Vagina (tissue), 2 donors: ENCODE measurements at places on chromosomes 13 and 19.

DNA sequence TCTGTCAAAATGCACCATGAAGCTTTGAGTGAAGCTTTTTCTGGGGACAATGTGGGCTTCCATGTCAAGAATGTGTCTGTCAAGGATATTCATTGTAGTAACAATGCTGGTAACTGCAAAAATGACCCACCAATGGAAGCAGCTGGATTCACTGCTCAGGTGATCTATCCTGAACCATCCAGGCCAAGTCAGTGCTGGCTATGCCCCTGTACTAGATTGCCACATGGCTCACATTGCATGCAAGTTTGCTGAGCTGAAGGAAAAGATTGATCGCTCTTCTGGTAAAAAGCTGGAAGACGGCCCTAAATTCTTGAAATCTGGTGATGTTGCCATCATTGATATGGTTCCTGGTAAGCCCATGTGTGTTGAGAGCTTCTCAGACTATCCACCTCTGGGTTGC, 12.7 kb downstream of the GPR42 start:
- no peak for DNase-seq

DNA sequence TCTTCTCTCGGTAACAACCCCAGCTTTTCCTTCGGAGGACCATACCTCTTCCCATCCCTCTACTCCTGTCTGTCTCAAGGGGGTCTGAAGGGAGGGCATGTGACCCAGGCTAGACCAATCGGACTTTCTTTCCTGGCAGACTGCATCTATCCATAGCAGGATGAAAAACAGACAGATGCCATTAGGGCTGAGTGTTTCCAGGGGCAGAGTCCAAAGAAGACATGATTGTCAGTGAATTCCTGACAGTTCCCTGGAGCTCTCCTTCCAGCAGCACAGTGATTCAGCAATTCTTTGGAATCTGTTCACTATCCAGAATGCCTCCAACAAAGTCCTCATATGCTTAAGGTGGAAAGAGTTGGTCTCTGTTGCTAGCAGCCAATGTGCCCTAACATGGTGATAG, 189.8 kb downstream of the KCTD12 start:
- DNase-seq, result no peak

DNA sequence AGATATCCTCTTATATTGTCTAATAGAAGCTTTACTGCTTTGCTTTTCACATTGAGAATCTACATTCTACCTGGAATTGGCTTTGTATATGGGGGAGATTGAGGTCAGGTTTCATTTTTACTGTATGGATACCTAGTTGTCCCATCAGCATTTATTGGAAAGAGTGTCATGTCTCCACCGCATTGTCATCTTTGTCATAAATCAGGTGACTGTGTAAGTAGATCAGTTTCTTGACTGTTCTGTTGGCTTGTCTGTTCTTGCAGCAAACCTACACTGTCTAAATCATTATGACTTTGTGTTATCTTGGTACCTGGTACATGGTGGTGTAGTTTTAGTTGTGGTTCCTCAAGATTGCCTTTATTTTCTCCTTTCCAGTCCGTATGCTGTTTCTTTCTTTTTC, 5.8 kb downstream of the URI1 start:
- DNase-seq, result no peak

DNA sequence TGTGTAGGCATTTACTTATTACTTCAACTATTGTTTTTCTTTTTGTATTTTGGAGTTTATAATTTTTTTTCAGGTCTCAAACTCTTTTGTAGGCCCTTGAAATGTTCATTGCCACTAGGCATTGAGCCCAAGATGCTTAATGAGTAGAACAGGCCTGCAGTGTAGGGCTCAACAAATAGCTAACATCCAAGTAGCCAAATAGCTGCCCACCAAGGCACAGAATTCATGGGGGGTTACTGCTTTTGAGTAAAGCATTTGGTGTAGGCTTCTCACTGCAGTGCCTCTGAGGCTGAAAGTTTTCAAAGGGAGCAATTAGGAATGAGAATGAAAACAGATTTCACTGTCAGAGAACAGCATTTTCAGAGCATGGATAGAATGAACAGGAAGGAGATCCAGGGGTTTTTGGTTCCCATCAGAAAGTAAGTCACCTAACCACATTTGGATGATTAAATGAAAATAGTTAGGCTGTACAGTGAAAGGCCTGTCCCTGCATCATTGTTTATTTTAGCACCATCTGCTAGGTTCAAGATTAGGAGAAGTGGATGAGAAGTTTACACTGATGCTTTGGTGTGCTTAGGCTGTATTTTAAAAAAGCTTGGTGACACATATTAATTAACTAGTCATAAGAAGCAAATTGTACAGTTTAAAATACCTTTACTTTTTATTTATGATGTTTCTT, 61.0 kb downstream of the EDNRB start:
- no peak for DNase-seq

DNA sequence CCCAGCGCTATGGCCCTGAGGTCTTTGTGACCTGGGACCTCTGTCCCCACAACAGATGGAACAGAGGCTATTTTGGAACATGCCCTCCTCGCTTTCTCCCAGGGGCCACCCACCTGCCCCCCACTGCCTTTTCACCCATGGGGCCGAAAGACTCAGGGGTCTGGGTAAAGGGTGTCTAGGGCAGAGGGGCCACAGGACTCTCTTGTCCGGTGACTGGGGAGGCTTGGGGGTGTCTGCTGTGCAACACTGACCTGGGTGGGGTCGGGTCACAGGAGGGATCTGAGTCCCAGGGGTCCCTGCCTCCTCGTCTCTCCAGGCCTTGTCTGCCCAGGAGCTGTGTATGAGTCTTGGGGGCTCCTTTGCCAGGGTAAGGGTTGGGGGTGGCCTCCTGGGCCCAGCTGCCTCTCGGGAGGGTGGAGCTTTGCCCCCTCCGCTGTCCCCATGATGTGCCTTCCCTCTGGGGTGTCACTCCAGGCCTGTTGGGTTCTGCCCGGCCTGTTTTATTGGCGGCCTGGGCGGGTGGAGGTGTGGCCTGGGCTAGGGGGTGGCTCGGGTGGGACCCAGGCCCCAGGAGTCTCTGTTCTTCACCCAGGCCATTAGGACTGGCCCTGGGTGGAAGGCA, 2.1 kb downstream of the ARID3A start:
- no peak for DNase-seq

- DNase-seq, result no peak
These were observed 34.4 kb upstream of the EPHX3 start for GRCh38 chr19:15266683-15267082.

DNA sequence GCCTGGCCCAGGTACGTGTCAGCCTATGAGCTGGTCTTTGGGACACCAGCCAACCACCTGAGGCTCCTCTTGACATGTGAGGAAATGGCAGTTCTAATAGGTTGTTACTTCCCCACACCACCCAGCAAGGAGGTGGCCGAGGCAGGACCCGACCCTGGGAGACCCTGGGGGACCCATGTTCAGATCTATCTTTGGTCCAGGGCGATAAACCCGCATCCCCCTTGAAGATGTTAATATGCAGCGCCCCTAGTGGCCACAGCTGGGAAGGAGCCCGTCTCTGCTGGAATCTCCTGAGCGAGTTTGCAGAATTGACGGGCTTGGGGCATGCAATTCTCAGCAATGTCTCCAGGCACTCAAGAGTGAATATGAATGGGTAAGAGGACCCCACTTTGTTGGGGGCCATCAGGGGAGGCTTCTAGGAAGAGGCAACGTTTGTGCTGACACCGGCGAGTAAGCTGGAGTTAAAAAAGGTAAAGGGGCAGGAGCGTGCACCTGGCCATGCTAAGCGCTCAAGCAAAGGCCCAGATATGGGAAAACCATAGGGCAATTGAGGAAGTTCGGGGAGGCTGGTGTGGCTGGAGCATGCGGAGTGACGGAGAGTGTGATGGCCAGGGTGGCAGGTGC, 1.5 kb upstream of the MYO1F start:
- DNase-seq, result no peak

DNA sequence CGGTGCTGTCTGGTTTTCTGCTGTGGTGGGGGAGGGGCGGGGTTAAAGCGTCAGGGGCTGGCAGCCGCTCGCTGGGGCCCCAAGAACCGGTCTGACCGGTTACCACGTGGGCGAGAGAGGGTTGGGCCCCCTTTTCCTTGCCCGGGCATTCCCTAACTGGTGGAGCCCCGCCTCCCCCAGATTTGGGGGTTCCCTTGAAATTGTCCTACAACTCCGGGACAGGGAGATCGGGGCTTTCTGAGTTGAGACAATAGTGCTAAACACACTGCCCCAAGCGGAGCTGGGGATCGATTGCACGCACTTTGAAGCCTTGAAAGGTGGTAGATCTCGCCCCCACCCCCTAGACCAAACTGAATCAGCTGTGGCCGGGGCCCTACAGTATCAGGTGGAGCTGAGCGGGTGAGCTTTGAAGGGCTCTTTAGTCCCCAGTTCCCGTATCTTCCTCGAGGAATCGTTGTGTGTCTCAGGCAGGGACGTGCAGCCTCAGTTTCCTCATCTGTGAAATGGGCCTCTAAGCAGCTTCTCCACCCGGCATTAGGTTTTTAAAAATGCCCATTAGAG, 4.8 kb downstream of the IER2 start:
- DNase-seq, result peak; percentile 92

- no peak for DNase-seq
These were observed 67.2 kb downstream of the ARHGEF18 start for GRCh38 chr19:7415857-7416371.

- DNase-seq, result no peak
These were observed 427 bp downstream of the ZNF160 start for GRCh38 chr19:53102756-53103233.

GRCh38 chr19:46232029-46232428, 2.5 kb downstream of the IGFL1 start:
- no peak for DNase-seq

DNA sequence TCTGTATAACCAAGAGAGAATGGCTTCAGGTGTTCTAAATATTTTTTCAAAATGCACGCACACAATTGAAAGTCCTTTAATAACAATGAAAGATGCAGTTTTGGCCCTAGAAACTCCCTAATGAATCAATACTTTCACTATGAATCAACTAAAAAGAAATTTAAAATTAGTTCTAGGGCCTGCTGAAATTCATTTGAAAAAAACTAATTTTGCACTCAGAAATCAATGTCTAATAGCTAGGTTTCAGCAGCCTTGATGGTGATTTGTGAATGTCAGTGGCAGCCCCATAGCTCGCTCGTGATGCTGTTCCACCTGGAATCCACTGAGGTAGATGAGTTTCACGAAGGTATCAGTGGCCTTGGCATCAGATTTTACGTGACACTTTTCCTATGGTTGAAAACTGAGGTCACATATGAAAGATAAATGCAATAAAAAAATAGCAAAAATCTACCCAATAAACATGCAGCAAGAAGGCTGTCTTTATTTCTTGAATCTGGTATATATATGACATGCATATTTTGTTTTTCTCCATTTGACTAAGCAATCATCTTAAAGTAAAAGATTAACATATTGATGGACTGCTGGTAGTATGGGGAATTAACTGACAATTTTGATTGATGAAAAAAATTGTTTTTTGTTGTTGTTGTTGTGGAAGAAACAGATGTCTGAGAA, 141.0 kb downstream of the AKAP11 start:
- no peak for DNase-seq

DNA sequence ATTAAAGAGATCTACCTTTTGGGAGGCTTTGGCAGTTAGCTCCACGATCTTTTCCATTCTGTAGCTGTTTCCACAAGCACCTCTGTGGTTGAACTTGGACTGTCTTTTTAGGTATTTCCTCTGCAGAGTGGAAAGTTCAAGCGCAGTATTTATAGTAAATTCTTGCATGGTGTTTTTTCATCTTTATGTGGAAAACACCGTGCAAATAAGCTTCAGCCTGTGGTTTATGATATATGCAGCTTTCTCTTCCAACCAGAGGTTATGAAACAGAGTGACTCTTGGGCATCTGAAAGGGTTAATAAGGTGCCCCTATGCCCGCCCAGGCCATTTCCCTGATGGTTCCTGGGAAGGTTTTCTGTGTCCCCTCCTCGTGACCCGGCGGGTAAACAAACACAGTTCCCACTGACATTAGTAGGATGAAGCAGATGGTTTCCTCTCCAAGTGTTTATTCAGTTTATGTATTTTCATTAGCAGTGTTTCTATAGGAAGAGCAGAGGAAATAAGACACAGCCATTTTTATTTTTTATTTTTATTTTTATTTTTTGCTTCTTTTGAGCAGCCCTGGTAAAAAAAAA, 39.7 kb upstream of the RNF113B start:
- DNase-seq, result no peak

- no peak for DNase-seq
These were observed 332 bp upstream of the SUPT20H start for GRCh38 chr13:37059848-37060192.

GRCh38 chr19:5231857-5232678, 108.5 kb downstream of the PTPRS start:
- no peak for DNase-seq

- DNase-seq, result no peak
These were observed 94.8 kb upstream of the SOX1 start for GRCh38 chr13:111971891-111972780.

- no peak for DNase-seq
These were observed at the start of gene MAP4K1 for GRCh38 chr19:38617764-38618589. MAP4K1 (minus strand) TSS chr19:38617953; CDS start chr19:38617895, 58 bp downstream.

- no peak for DNase-seq
These were observed at the start of gene NANOS2 for GRCh38 chr19:45913874-45914830. NANOS2 (minus strand) TSS chr19:45914778; CDS start chr19:45914693, 85 bp downstream.

- no peak for DNase-seq
These were observed 41.4 kb downstream of the KLF2 start for GRCh38 chr19:16366056-16366432.

GRCh38 chr13:43389573-43389972, 366.2 kb downstream of the DNAJC15 start:
- no peak for DNase-seq

- DNase-seq, result no peak
These were observed 5.2 kb downstream of the TRIP10 start for GRCh38 chr19:6744381-6745301.

DNA sequence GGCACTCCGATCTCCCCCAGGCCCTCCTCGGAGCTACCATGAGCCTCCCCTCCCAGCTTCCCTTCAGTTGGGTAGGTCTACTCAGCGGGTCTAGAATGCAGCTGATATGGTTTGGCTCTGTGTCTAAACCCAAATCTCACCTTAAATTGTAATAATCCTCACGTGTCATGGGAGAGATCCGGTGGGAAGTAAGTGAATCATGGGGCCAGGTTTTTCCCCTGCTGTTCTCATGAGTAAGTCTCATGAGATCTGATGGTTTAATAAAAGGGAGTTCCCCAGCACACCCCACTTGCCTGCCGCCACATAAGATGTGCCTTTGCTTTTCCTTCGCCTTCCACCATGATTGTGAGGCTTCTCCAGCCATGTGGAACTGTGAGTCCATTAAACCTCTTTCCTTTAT, 14.5 kb upstream of the DOCK9 start:
- DNase-seq, result no peak

- no peak for DNase-seq
These were observed 10.1 kb downstream of the NOSIP start for GRCh38 chr19:49570138-49570856.
